Pons (tissue), 1 donor: ENCODE measurements at places on chromosomes 1 and 21.

DNA sequence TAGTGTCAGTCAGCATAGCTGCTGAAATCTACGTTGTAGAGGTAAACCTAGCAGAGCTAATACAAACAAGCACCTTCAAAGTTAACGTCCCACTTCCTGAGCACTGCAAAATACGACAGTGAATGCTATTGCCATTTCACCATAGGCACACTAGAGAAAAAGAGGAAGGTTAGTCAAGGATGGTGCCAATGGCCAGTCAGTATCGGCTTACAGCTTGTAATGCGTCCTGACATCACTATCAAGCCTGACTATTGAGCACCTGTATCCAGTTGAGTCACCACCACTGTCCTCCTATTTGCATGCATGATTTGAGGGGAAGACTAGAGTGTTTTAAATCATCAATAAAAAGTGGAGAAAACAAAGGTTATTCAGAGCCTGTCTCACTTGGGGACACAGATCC is 34.4 kb downstream of the NUCKS1 start:
- DNase-seq = no peak

DNA sequence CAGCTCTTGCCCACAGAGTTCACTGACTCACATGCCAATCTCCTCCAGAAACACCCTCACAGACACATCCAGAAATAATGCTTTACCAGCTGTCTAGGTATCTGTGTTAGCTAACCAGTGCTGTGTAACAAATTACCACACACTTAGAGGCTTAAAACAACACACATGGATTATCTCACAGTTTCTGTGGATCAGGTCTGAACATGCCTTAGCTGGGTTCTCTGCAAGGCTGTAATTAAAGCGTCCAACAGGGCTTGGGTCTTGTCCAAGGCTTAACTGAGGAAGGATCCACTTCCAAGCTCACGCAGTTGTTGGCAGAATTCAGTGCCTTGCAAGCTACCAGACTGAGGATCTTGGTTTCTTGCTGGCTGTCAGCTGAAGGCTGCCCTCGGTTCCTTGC is 92.5 kb upstream of the RGS4 start:
- DNase-seq = no peak

DNA sequence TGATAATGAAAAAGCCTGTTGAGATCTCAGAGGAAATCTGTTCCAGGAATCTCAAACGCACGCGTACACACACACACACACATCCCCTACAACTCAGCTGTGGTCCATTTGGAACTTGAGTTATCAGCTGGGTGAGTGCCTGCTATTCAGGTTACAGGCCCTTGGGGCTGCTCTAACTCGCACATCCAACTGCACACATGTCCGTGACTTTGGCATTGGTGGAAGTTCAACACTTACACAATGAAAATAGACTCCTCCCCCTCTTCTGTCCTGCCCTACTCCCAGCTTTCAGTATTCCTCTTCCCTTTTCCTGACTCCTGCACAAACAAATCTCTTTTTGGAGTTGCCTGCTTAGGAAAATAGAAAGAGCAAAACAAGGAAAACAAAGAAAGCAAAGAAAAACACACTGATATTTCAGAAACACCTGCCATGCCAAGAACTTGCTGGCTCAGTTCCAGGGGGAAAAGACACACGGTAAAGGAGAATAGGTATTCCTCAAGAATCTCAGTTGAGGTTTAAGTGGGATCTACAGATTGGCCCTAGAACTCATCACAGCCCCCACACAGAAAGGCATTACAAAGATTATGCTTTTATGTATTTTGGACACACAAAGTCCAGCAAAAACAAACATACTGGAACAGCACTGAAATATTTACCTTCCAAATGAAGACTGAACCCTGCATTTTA is 140.9 kb downstream of the TGFBR3 start:
- DNase-seq = no peak

DNA sequence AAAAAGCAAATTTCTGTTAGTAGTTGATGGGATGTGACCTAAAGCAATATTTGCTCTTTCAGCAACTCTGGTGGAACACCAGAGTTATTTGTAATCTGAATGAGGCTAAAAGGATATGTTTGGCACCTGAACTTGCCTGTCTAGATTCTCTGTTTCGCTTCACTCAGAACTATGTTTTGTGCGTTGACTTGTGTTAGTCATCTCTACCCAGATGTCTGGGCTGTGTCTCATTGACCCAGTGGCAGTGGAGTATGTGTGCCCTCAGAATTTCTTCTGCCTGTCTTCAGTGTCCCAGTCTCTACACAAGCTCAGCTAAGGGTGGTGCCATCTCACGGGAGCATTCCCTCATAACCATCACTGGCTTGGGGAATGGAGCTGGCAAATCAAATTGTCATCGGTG is 13.9 kb downstream of the KCNK1 start:
- no peak for DNase-seq
